ENCODE measurements at places on chromosomes 11 and 22.

DNA sequence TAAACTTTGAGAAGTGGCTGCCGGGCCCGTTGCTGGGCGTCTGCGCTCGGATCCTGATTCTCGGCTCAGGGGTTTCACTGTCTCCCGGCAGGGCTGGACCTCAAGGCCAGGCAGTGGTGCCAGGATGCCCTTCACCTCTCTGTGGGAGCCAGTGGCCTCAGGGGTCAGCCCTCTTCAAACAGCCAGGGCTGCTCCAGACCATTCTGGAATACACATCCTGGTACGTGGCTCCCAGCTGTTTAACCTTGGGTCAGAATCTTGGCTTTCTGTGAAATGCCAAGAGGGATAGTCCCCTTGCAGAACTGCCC, 70.5 kb downstream of the MPPED1 start:
- DNase-seq, result peak; percentile 69

DNA sequence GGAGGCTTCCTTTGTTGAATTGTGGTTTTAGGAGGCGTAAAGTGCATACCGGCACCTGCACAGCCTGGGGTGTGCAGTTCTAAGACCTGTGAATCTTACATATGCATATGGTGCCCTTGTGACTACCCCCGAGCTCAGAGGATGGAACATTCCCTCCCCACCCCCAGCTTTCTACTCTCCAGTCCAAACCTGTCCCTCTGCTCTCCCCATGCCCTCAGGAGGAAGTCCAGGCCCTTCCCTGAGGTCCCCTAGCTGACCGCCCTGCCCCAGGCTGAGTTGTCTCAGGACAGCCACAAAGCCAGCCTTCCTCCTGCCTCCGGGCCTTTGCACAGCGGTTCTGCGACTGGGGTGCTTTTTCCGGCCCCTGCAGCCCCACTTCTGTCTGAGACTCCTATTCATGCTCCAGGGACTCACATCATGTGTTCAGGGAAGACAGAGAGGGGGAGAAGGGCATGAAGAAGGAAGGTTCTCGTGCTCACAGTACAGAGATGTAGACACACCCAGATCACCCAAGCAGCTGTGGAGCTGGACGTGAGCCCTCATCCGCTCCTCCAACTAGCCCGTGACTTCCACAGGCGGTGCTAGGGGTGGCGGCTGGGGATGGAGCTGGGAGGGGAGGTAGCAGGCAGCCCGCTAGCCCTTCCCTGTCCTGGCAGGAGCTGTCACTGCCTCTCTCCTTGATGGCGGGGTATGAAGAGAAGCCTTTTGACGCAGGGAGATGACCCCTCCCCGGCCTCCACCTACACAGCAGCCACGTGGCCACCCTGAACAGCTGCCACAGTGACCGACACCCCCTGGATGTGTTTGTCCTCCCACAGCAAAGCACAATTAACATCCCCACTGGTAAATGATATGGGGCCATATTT, 50.8 kb downstream of the FLRT1 start:
- no peak for DNase-seq

DNA sequence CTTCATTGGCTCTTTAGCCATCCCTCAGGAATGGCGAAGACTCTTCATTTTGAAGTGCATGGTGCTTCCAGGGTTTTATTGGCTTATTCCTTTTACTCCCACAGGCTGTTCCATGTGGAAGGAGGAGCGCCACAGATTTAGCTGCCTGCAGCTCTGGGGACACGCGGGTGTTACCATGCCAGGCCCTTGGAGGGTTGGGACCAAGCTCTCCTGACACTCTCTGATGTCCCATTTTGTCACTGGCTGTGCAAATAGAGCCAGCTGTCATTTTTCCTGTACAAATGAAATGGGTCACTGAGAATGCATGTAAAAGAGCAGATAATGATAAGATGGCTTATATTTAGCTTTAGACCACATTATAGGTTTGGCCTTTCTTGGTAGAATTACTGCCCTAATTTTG, 9.2 kb downstream of the THYN1 start:
- DNase-seq, result no peak

GRCh38 chr11:72422414-72422813, 11.9 kb downstream of the CLPB start:
- no peak for DNase-seq

- no peak for DNase-seq
These were observed 11.3 kb upstream of the SESN3 start for GRCh38 chr11:95242091-95242844.

All from mesenteric fat pad (tissue), 1 donor.